ENCODE measurements at places on chromosomes 12 and 14. TPM values are rescaled to one million over a fixed set of nuclear protein-coding genes. Genes with fewer than 3 reads are reported as not detected.

ENDOU gene
- total RNA-seq, result not detected

C12orf42 gene
- total RNA-seq, result not detected

KERA gene
- not detected for total RNA-seq

GRCh38 chr14:100540926-100541620, 46.1 kb downstream of the BEGAIN start:
- DNase-seq, result no peak

GRCh38 chr14:84323450-84323849, 1206.5 kb upstream of the FLRT2 start:
- DNase-seq, result no peak

DNA sequence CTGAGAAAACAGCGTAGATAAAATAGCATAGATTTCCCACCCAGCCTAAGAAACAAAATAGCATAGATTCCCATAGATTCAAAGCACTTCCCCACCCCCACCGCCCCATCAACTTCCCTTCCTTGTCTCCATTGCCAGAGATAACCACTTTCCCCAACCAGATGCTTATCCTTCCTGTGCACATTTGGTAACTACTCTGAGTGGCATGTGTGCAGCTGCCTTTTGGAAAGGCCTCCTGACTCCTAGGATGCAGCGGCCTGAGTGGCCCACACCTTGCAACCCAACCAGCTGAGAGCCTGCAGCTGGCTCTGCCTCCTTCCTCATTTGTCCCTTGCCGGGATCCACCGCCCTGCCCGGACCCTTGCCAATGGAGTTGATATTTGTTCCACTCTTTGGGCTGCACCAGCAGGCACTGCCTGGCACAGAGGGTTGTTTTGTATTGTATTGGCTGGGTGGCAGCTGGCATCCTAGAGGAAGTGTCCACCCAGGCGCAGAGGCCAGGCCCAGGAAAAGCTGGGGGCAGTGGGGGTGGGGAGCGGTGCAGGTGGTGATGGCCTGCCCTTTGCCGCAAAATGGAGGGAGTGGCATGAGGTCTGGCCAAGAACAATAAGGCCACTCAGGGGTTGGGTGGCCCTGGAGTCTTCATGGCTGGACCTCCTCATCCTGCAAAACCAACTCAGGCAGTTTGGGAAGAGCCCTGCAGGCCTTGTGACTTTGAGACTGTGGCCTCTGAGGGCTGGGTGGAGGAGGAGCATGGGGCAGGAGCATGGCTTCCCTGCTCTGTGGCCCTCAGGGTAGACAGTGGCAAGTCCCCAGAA, 4.9 kb downstream of the SLC48A1 start:
- DNase-seq, result no peak

- no peak for DNase-seq
These were observed 119.1 kb downstream of the DENND5B start for GRCh38 chr12:31471823-31472222.
